ENCODE measurements at places on chromosomes 1 and 21.
A peak's percentile ranks its signal among the peaks of the same experiment; 100 is the strongest.

DNA sequence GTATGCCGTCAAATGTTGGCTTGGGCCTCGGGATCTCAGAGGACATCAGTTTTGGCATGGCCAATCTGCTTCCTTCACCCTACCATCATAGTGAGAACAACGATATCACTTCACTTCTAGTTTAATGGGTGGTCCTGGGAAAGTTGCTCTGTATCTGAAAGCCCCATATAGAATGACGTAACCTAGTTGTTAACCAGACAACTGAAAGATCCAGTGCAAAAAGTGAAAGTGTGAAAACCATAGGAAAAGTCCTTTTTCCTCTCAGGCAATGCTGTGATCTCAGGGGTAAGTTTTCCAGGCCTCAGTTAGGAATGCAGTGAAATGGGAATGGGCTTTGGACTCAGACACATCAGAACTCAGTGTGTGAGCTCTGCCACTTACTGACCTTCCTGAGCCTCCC lies 18.6 kb upstream of the ATP1B1 start:
- DNase-seq = no peak

- DNase-seq = no peak
Observed at GRCh38 chr21:45974073-45975019, 7.2 kb upstream of the COL6A1 start.

DNA sequence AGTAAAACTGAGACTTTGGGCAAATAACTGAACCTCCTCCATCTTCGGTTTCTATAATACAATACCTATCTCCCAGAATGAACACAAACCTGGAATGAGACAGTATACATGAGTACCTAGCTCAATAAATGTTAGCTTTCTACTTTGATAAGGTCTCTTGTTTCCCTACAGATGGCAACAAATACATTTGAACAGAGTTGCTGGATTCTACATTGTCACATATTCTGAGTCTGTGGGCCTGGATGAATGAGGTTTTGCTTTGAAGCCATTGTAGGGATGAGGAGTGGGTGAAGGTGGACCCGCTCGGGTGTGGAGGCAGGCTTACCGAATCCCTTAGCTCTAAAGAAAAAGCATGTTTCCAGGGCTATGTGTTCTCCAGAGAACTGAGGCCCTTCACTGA lies 13.9 kb upstream of the FYB2 start:
- no peak for DNase-seq

- no peak for DNase-seq
Observed at GRCh38 chr1:216456682-216457081, 33.4 kb upstream of the USH2A start.

DNA sequence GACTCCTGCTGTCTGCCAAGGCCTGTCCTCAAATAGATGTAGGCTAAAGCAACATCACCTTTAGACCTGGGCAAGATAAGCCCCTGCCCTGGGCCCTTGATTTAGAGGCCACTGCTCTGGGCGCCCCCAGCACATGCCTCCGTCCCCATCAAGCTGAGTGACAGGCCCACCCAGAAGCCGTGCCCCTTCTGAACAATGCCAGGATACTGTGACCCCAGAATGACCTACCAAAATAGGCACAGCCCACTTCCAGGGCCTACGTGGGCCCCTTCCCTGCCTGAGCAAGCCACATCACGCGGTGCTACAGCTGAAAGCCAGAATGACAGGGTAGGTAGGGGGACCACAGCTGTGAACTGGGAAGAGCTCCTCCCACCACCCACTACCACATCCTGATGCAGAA lies 24.7 kb upstream of the BECN2 start:
- no peak for DNase-seq

GRCh38 chr1:101167891-101168290 lies 68.9 kb upstream of the S1PR1 start:
- peak; percentile 34 for DNase-seq

DNA sequence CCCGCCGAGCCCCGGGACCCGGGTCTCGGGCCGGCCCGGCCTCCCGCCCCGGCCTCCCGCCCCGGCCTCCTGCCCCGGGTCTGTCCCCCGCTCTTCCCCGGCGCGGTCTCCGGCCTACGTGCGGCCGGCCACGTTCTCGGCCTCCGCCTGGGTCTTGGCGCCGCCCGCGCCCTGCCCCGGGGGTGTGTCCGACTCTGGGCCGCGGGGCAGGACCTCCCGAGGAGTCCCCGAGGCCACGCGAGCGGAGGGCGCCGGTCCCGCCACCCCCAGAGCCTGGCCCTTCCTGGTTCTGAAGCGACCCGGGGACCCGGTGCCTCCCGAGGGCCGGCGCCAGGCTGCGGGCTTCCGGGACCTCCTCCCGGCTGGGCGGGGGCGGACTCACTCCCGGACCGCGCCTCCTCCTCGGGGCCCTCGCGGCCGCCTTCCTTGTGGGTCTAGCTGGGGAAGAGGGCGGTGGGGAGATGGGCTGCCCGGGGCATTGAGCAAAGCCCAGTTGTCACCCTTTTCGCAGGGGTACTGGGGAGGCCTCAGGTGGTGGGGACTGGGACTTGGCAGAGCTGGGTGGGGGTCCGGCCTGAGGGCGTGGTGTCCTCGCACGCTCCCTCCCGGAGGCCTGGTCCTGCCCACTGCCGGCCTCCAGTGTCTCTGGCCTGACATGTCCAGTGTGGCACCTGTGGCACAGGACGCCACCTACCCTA lies 558 bp downstream of the PFKL start:
- peak; percentile 44 for DNase-seq

- no peak for DNase-seq
Observed at GRCh38 chr1:51299981-51300670, 30.2 kb downstream of the TTC39A start.

GRCh38 chr1:199046618-199047017 lies 407.8 kb downstream of the PTPRC start:
- peak; percentile 19 for DNase-seq

DNA sequence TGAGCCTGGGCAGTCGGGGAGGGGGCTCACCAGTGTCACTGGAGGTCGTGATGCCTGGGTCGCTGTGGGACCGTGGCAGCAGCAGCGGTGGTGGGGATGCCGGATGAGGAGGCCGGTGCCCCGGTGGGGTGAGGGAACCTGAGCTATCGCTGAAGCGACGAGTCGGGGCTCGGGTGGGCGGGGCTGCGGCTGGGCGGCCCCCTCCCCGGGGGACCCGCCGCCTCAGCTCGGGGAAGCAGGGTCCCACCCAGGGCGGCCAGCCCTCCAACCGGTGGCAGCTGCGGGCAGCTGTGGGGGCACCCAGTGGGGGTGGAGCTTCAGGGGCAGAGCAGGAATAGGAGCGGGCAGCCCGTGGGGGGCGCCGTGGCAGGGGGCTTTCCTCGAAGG lies 5.0 kb downstream of the ENTREP3 start:
- no peak for DNase-seq

DNA sequence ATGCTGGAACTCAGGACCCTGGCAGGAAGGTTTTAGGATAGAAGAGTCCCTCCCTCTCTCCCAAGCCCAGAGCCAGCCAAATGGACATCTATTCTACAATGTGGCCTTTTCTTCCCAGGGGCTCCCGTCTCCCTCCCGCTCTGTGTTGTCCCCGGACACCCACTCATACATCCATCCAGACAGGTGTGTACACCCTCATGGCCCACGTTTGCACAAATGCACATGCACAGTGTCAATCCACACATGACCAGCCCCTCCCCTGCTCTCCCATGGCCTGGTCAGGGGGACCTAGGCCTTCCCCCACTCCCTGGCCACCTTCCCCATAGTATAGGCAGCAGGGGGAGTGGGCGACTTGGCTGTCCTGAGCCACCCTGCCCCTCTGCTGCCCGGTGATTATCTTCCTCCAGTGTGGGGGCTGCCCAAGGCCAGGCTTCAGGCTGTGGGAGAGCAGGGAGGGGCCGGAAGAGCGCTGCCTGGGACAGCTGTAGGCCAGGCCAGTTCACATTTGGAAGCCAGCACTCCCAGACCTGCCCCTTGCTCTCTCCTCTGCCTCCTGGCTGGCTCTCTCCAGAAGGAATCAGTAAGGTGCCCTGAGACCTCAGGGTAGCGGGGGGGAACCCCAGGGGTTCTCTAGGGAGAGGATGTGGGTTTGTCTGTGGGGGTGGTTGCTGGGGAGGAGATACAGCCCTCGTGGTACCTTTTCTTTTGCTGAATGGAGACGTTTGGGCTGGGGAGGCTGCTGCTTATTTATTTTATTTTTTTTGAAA lies 4.1 kb upstream of the PTPN7 start:
- DNase-seq = peak; percentile 89

DNA sequence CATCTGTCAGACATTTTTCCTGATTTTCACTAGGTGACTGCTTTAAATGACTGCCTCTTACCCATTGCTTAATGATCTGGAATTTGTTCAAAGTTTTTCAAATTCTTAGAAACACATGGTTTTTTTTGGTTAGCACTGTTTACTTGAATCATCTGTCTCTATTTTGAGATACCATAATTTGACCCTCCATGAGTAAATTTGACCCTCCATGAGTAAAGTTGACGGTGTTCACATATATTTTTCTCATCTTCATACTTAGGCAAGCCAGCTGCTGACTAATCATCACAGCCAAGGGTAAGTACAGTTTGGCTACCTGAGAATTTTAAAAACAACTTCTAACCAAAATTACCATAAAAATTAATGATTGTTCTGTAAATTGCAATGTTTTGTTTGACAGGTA lies 586.5 kb downstream of the PTBP2 start:
- DNase-seq = no peak

DNA sequence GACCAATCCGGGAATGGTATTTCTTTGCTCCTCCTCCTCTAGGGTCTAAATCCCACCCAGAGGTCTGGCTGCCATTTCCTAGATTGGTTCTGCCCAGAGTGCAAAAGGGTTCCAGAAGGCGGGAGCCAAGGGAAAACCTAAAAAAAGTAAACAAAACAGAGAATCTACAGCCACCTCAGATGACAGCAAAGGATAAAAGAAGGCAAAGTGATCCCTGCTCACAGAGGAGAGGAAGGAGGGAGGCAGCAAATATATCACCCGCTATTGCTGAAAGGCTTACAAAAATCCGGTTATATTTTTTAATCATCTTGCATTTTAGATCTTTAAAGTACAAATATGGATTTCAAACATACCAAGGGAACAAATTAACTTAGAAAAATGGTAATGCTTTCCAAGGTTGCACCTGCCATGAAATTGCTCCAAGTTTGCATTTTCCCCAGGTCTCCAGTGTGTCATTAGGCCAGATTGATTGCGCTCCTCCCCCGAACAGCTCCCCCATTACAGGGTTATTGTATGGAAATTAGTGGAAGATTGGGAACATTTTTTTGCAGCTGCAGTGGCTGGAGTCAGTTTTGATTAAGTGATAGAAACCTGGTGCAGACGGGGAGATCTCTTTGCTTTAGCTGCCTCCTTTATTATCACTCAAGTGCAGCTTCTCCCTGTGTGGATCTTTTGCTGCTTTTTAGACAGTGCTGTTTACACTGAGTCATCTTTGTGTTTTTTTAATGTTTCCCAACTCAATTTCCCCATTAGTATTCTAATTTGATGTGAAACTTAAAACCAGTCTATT lies 280.5 kb upstream of the CAMK1G start:
- DNase-seq = no peak

DNA sequence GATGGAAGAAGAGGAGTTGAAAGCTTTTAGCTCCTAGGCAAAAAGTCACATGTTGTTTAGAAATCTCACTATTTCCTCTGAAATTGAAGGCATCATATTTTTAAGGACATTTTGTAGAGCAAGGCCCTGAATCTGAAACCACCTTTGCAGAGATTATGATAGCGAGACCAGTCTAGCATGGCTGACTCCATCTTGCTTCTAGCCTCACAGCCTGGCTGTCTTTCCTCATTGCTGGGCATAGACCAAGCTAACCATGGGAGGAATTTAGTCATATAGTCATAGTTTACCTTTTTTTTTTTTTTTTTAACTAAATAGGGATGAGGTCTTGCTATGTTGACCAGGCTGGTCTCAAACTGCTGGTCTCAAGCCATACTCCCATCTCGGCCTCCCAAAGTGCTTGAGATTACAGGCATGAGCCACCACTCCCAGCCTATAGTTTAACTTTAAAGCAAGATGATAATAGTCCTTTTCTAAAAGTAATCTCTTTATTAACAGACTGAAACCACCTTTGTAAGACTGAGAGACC lies 42.2 kb upstream of the ZNF326 start:
- no peak for DNase-seq

DNA sequence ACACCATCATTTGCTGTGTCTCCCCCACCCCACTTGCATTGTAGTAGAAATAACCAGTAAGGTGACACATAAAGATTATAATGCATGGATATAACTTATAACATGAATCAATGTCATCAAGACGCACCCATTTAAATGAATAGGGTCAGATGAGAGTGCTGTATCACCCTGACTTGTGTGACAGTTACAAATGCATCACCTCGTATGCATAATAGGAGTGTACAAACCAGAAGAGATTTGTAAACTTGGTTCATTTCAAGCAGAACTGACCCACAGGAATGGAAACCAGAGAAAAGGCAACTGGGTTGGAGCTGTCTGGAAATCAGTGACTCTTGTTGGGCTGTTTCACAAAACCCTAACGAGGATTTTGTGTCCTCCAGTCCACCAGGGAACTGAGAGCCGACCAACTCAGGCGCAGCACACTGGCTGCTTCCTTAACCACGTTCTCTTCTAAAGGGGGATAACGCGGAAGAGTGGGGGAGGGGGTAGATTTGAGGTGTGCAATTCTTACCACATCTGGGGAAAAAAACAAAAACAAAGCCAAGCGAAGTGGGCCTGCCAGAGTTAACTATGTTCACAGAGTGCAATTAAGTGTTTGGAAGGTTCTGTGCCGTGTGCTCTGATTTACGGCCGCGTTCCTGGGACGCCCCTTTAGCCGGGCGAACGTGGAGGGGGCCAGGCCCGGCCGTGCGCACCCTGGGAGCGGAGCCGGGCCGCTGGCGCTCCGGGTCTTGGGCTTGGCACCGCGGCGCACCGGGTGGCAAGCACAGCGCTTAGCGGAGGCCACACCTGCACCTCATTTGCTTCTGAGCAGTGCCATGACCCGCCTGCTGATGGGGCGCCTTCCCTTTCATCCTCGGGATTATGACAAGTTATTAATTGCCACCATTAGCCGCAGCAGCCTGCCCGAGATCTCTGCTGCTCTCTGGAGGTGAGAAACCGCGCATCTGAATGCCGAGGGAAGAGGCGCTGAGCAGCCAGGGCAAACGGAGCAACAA lies 248.8 kb upstream of the FOXD3 start:
- no peak for DNase-seq
